ENCODE measurements at places on chromosomes 1 and 21. TPM values are rescaled to one million over a fixed set of nuclear protein-coding genes. Genes with fewer than 3 reads are reported as not detected.

Gene C1QA
- 24.1 TPM for total RNA-seq

Gene TNFRSF18
- total RNA-seq: not detected

Gene MIXL1
- not detected for total RNA-seq

Gene TMEM82
- total RNA-seq: not detected

Gene CSDE1
- total RNA-seq: 903 TPM

Gene GPR37L1
- total RNA-seq: 0.88 TPM

Gene CYP4A11
- not detected for total RNA-seq

Gene RGS7
- total RNA-seq: 8.0 TPM

Gene DAB1
- 17.9 TPM for total RNA-seq

Gene S100A12
- 3.5 TPM for total RNA-seq

Gene MAP10
- 4.6 TPM for total RNA-seq

Gene ZNF695
- total RNA-seq: 3.1 TPM

Gene GCSAML
- 0.82 TPM for total RNA-seq

Gene TCHHL1
- not detected for total RNA-seq

Gene EXTL1
- 1.6 TPM for total RNA-seq

Gene CLCA1
- total RNA-seq: not detected

Gene SH2D5
- 0.49 TPM for total RNA-seq

Gene ZBTB48
- total RNA-seq: 36.6 TPM

Gene MANEAL
- total RNA-seq: 15.3 TPM

Gene IPO13
- total RNA-seq: 29.4 TPM

Gene ZBTB8B
- 3.8 TPM for total RNA-seq
